Cerebellar nuclear complex (tissue), 1 donor: ENCODE measurements at places on chromosomes 16 and 17.
A peak's percentile ranks its signal among the peaks of the same experiment; 100 is the strongest.

DNA sequence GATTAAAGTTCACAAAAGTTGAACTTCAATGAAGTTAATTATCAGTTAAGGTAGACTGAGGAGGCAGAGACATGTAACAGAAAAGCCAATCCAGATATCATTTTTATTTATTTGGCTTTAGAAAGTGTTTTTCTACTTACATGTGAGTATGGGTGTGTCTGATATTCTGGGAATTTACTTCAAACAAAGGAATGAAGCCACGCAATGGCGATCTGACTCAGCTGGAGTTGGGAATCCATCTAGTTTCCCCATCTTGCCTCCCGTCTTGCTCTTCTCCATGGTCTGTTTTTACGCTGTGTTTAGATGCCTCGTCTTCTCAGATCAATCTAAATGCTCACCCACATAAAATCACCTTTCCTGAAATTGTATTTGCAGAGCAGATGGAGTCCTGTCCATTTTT lies 1.7 kb upstream of the KCNJ16 start:
- DNase-seq = no peak

- DNase-seq = no peak
Measured at GRCh38 chr16:85935974-85936760, 37.2 kb downstream of the IRF8 start.

DNA sequence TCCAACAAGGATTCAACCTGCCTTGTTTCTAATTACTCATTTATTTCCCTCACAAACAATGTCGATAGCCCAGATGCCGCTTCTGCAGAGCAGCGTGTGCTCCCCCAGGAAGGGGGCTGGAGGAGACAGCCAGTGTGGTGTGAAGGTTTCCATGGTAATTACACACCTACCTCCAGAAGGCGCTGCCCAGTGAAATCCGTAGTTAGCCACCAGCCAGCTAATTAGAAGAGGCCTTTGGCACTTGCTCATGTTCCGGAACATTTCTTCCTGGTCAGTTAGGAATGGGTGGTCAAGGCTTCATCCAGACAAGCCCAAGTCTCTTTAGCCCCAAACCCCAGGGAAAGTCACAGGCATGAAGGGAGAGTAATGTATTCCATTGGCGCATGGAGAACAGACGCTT lies 342.5 kb upstream of the C16orf82 start:
- DNase-seq = no peak

- no peak for DNase-seq
Measured at GRCh38 chr17:21066394-21066793, 23.6 kb upstream of the USP22 start.

DNA sequence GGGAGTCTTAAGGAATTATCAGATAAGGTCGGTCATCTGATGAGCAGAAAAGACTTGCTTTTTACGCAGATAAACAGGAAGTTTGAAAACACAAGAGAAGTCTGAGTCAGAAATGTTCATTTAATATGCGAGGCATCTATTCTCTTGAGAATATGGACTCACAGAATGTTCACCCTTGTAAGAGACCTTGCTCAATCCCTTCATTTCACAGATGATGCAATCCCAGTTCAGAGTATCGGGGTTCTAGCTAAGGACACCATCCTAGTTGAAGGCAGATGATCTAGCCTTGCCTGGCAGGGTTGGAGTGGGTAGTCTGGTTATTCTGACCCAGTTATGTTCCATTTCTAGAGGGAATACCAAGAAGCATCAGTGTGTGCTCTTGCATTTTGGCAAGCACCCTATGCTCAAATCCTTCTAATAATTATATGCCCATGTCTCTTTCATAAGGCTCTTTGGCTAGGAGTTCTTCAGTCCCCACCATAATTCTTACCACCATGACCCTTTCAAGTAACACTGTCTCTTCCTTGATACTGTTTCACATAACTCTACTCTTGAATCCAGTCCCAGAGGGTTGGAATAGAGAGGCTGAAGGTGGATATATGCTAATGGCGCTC lies 42.5 kb downstream of the YPEL2 start:
- no peak for DNase-seq

DNA sequence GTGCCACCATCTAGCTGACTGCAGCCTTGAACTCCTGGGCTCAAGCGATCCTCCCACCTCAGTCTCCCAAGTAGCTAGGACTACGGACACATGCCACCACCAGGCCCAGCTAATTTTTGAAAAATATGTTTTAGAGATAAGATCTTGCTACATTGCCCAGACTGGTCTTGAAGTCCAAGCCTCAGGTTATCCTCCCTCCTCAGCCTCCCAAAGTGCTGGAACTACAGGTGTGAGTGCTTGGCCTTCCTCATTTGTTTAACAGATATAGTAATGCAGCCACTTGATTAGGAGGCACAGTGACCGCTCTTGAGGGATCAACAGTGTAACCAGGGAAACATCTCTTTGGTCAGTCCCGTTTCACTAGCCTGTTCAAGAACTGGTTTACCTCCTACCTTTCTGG lies 35.1 kb downstream of the HLF start:
- no peak for DNase-seq

GRCh38 chr16:48611329-48612137 lies 1.6 kb upstream of the N4BP1 start:
- no peak for DNase-seq

DNA sequence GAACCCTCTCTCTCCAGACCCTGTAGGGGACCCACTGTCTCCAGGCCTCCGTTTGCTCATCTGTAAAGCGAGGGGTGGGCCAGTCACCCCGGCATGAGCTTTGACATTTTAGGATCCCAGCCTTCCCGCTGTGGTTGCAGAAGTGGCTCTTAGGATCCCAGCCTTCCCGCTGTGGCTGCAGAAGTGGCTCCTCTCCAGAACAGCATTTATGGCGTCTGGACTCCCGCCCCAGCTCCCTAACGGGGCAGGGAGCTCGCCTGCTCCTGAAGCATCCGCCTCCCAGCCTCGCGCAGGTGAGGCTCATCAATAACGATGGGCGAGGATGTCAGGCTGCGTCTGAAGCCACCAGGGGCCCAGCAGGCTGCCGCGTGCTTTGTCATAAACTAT lies 222.3 kb upstream of the TNRC6C start:
- DNase-seq = peak; percentile 38

DNA sequence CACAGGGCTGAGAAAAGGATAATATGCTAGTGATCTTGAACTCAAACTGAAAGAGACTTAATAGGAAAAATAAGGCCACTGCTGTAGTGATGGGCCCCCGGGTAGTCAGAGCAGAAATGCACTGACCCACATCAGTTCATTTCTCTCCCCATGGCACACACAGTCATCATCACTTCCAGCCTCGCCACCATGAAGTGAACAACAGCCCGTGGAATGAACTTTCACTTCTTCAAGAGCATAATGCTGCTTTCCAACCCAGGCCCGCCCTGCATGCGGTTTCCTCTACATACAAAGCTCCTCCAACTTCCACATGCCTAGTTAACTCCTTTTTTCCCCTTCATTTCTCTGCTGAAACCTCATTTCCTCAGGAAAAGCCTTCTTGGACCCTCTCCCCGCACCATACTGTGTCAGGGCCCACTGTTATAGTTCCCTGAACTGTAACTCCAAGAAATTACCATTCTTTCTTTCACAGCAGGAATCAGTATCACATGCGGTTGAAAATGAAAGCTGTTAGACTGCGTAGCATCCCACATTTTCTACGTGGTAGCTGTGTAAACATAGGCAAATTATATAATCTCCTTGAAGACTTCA lies 65.8 kb upstream of the SMIM36 start:
- no peak for DNase-seq

DNA sequence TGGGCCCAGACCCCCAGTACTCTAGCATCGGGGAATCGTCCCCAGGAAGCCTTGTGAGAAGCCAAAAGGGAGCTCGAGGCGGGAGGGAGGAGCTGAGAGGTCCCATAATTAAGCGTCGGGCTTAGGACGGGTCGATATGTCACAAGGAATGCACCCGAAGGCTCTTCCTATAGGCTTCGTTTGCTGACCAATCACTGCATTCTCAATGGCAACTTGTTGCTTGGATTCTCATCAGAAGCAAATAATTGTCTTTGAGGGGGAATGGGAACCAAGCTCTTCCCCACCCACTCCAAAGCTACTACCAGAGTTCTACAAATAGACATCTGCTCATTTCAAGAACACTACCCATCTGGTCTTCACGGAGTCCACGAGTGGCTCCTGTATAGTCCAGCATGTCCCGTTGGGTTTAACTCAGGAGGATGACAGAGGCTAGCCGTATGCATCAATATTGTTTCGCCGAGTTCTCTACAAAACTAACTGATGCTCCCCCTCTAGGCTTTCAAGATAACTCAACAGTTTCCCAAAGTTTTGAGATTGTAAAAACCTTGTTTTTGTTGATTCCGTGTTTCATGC lies 628 bp upstream of the BLMH start:
- no peak for DNase-seq

DNA sequence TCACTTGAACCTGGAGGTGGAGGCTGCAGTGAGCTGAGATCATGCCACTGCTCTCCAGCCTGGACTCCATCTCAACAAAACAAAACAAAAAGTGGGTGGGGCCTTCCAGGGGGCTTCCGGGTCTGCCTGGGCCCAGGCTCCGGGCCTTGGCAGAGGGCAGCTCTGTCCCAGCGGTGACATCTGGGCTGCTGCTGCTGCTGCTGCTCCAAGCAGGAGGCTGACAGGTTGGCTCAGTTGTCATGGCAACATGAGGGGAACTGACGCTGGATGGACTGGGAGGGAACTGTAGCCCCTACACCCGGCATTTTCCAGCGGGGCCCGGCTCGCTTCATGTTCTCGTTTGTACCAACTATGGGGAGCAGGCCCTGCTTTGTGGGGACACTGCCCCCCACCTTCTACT lies 4.0 kb downstream of the BAIAP3 start:
- DNase-seq = no peak

DNA sequence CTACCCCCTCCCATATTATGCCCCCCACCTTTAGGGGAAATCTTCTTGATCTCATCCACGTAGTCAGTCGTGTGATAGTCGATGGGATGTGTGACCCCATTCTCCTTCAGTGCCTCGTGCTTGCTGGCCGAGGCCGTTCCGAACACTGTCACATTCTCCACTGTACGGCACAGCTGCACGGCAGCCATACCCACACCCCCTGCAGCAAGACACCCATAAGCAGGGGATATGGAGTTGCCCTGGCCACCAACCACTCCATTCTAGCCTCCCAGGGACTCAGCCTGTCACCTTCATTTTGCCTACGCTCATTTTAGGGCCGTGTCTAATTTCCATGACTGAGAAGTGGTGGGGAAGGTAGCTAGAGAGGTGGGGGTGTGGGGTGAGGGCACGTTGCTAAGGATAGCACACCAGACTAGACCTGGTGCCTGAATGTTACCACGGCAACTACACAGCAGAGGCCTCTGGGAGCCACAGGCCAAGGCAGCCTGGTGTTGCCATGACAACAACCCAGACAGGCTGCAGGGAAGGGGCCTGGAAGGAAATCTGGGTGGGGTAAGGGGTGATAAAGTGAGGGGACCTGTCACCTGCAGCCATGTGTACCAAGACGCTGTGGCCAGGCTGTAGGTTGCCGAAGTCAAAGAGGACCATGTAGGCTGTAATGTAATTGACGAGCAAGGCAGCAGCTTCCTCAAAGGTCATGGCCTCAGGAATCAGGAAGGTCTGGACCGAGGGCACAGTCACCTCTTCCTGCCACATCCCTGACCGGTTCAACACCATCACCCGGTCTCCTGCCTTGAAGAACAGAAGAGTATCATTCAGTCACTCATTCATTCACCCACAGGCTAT lies 4.0 kb downstream of the VAT1 start:
- DNase-seq = no peak

- DNase-seq = no peak
Measured at GRCh38 chr16:85820604-85821372, 21.3 kb downstream of the COX4I1 start.

DNA sequence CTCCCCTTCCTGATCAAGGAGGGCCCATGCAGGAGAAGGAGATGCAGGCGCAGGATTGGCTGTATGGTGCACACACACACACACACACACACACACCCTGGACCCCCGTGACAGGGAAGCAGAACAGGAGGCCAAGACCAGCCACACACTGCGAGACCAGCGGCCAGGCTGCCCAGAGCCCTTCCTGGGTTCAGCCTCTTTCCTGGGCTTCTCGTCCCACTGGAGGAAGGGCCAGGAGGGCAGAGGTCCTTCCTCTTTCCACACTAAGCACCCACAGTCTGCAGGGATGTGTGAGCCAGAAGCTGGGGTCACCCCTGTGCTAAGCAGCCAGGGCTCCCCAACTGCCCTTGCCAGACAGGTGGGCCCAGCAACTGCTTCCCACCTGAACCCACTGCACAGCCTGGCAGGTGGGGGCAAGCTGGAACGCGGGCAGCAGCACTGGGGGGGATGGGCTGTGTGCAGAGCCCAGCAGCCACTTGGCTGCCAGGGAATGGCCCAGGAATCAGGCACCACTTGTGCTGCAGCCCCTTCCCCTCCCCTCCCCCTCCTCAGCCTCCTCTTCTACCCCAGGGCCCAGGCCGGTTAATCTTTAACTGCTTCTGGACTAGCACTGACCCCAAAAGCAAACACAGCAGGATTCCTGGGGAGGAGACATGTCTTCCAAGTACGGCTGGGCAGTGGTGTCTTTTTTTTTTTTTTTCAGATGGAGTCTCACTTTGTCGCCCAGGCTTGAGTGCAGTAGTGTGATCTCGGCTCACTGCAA lies 44.6 kb upstream of the SLC38A10 start:
- no peak for DNase-seq

DNA sequence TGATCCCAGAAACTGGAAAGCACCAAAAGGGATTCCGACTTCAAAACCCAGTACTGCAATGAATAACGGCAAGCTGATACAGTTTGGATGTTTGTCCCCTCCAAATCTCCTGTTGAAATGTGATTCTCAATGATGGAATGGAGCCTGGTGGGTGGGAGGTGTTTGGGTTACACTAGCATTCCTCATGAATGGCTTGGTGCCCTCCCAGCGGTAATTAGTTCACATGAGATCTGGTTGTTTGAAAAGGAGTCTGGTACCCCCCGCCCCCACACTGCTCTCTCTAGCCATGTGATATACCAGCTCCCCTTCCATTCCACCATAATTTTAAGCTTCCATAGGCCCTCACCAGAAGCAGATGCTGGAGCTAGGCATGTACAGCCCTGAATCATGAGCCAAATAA lies 40.1 kb downstream of the RANBP10 start:
- no peak for DNase-seq

- no peak for DNase-seq
Measured at GRCh38 chr17:76893623-76894334, 25.6 kb downstream of the MGAT5B start.

DNA sequence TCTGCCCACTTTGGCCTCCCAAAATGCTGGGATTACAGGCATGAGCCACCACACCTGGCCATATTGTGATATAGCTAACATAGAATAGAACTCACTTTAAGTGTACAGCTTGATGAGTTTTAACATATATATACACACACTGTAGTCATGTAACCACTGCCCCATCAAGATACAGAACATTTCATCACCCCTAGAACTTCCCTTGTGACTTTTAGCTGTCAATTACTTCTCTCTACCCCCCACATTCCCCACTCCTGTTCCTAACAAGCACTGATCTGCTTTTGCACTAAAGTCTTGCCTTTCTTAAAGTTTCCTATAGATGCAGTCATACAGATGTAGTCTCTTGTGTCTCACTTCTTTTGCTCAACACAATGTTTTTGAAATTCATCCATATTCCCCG lies 93.1 kb downstream of the PITPNC1 start:
- no peak for DNase-seq

- no peak for DNase-seq
Measured at GRCh38 chr17:68457168-68457538, at the start of gene WIPI1. WIPI1 (minus strand) TSS chr17:68457496; CDS start chr17:68457421, 75 bp downstream.

- no peak for DNase-seq
Measured at GRCh38 chr17:42191275-42191608, 3.1 kb downstream of the GHDC start.
